ENCODE measurements at places on chromosomes 12 and 14.

- DNase-seq, result no peak
Observed at GRCh38 chr12:131863711-131864396, 30.6 kb upstream of the ULK1 start.

GRCh38 chr12:57090924-57091637, 2.2 kb downstream of the NAB2 start:
- no peak for DNase-seq

GRCh38 chr12:122099856-122100255, 21.3 kb downstream of the MLXIP start:
- no peak for DNase-seq

GRCh38 chr14:66315098-66315497, 171.1 kb upstream of the CCDC196 start:
- no peak for DNase-seq

DNA sequence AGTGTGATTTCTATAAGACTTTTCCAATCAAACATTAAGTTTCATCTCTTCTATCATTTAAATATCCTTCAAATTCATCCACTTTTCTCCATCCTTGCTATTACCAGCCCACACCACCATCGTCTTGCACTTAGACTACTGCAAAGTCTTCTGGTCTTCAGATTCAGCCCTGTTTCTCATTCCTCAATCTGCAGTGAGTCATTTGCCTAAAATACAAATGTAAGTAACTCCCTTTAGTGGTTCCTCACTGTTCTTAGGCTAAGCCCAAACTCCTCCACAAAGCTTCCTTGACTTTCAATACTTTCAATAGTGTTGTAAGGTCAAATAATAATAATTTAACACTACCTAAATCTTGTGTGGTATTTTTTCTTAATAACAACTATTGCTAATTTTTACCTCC, 83.3 kb downstream of the PLEKHG7 start:
- no peak for DNase-seq

GRCh38 chr12:93237235-93237915, 140.3 kb upstream of the NUDT4 start:
- no peak for DNase-seq

DNA sequence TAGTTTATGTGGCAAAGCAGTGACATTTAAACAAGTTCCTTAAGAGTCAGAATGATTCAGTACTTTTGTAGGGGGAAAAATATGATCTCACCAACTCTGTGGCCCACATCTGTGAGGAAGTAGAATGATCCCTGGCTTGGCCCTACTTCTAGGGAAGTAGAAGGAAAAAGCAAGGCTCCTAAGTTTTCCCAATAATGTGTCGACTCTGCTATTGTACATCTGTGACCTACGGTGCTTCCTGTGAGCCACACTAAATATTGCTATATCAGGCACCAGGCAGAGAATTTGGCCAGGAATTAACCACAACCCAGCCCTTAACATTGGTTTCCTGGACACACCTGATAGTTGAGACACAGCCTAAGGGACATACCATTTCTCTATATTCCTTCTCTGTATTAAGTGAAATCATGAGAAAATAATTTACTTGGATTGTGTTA, 9.3 kb upstream of the NID2 start:
- no peak for DNase-seq

DNA sequence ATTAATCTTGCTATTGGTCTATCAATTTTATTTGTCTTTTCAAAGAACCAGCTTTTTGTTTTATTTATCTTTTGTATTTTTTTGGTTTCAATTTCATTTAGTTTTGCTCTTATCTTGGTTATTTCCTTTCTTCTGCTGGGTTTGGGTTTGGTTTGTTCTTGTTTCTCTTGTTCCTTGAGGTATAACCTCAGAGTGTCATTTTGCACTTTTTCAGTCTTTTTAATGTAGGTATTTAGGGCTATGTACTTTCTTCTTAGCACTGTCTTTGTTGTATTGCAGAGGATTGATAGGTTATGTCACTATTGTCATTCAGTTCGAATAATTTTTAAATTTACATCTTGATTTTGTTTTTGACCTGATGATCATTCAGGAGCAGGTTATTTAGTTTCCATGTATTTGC, 92.7 kb upstream of the DCD start:
- DNase-seq, result no peak

- DNase-seq, result no peak
Observed at GRCh38 chr12:125381373-125381772, 316.1 kb downstream of the AACS start.

DNA sequence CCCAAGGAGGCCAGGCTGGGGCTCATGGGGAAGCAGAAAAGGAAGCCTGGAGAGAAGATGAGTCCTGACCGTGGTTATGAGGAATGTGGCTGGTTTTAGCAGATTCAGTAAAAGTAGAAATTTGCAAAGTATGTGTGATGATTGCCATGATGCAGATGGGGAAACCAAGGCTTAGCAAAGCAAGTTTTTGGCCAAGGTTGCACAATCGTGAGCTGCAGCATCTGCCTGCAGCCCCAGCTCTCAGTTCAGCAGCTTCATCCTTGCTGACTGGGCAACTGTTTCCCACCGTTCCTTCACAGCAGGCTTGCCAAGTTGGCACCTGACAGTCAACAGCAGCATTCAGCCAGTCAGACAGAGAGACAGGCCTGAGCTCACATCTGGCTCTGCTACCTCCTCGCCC, 656.7 kb downstream of the MED13L start:
- DNase-seq, result no peak

GRCh38 chr14:50985859-50986331, 41.6 kb upstream of the PYGL start:
- no peak for DNase-seq

DNA sequence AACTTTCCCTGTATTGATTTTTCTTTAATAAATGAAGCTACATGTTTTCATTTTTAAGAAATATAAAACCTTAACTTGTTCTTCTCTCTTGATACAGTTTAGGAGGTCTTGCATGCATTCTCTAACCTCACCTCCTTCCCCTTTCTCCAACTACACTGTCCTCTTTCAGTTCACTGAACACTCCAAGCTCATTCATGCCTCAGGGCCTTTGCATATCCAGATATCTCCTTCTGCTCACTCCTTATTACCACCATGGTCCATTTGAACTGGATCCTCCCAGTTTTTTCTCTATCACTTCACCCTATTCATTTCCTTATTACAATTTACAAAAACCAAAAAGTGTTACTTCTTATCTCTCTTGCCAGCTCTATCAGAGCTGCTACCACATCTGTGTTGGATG, 242.9 kb upstream of the PLEKHG7 start:
- DNase-seq, result no peak

- DNase-seq, result no peak
Observed at GRCh38 chr14:53963320-53964227, 6.9 kb upstream of the BMP4 start.

- no peak for DNase-seq
Observed at GRCh38 chr12:19121449-19122018, 8.0 kb upstream of the PLEKHA5 start.

- DNase-seq, result no peak
Observed at GRCh38 chr14:75044322-75044721, 6.9 kb downstream of the MLH3 start.

DNA sequence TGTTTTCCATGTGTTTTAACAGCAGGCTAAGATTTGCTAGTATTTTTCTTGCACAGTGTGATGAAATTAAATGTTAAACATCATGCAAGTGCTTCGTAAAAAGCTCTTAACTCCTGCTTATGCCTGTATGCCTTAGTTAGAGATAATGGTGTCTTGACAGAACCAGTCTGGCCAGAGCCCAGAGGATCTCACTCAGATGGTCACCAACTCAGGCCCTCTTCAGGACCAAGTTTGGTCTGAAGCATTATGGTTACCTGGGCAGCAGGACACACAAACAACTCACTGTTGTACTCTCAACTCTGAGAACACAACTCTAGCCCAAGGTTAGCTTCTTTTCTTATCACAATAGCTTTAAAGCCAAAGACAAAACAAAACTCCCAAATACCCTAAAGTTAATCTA, 115.4 kb downstream of the KIF21A start:
- no peak for DNase-seq

DNA sequence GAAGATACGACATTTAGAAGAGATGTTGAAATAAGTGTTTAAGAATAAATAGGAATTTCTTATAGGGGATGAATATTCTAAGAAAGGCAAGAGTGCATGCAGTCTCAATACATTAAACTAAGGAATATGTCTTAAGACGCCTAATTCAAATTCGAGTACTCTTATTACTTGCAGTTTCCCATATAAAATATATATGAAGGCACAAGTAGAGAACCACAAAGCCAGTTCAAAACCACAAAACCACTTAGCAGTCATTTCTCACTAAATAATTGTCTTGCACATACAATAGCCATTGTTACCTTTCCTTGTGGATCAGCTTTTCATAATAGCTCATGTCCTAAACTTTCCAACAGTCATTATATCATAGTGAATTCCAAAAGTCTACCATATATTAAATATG, 91.0 kb upstream of the MON2 start:
- DNase-seq, result no peak

DNA sequence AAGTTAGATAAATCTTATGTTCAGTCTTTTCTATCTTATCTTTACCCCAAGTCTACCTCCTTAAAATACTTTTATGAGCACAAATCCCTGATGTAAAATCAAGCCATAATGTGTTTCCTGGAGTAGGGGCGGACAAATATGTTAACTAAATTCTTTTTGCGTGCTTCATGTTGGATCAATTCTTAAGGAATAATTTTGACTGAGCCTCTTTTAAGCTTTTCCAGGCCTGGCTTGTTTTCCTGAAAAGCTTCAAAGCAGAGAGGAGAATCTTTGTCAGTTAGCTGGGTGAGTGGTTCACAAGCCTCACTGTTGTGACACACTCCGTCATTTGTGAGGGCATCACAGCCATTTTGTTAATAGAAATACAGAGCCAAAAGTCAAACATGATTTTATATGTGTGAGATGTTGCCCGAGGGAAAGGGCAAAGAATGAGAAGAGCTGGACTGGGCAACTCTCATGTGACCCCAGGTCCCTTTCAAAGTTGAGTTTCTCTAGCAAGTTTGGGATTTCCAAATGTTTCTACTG, 468.9 kb downstream of the RGS6 start:
- no peak for DNase-seq

- no peak for DNase-seq
Observed at GRCh38 chr14:38257507-38257906, 1.6 kb upstream of the CLEC14A start.

DNA sequence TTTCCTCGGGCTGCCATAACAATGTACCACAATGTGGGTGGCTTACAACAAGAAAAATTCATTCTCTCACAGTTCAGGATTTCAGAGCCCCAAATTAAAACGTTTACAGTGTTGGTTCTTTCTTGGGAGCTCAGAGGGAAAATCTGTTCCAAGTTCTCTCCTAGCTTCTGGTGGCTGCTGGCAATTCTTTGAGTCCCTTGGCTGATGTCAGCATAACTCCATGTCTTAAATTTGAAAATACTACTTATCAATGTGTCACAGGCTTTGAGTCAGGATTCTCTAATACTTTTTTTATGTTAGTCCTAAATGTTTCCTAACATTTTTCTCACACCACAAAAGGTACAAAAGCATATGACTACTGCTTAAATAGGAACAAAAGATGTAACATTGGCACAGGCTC, 198.4 kb upstream of the ATXN7L3B start:
- DNase-seq, result no peak

DNA sequence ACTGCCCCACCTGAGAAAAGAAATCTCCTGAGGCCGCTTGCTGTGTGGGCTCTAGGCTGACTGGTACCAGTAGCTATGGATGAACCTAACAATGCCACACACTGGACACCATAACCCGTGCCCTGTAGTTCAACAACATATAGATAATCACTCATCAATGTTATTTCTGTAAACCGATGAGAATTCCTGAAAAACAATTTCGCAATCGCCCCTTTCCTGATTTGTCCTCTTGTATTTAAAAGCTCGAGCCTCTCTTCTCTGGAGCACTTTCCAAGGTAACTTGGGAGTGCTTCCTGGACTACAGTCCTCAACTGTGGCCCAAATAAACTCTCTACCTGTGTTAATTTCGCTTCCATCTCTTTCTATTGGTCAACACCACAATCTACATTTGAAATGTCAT, 26.1 kb upstream of the PPP2R5C start:
- DNase-seq, result no peak

DNA sequence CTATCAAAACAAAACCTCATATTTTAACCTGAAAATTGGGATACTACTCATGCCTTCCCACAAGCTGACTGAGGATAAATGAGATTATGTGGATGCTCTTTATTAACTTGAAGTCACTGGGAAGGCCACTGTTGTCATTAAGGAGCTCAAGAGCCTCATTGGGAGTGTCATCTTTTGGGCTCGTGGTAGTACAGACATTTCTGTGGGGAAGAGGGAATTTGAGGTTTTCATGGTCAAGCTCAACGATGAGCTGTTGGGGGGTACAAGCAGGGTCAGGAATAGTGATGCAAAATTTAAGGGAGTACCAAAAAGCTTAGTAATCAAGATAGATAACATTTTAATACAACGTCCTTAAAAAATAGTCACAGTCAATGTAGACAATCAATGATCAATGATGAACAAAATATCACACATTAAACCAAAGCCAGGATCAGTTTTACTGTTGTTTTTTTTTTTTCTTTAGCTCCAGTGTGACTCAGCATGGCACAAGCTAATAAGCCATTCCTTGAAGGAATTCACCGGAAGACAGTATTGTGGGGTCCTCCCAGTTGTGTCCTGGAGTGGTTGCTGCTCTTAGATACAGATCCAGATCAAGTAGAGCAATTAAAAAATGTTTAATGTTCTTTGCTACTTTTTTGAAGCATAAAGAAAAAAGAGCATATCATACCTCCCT, 130.9 kb downstream of the C12orf75 start:
- no peak for DNase-seq

Measured in stimulated activated CD4-positive, alpha-beta T cell treated with anti-CD3 and anti-CD28 coated beads, Interleukin-15, amount 100 ng/mL, for 48 hours (primary cell).